ENCODE measurements at places on chromosomes 2 and 18.
A peak's percentile ranks its signal among the peaks of the same experiment; 100 is the strongest.

GRCh38 chr2:46381871-46382270 lies 84.7 kb downstream of the EPAS1 start:
- no peak for DNase-seq

GRCh38 chr2:197198890-197199289 lies 111.7 kb downstream of the ANKRD44 start:
- peak; percentile 75 for DNase-seq

DNA sequence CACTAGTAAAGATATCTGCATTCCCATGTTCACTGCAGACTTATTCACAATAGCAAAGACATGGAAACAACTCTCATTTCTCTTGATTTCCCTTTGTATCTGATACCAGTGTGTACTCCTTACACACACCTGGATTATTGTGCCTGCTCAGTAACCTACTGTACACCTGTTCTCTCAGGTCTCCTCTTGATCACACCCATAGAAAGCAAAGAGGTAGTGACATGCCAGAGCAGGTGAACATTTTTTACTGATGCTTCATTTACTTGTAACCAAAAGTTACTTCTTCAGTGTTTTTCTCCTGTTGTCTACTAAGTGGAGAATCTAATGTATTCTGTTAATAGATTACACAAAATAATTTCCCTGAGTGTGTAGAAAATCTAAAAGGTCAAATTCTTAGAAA lies 46.8 kb downstream of the CDH19 start:
- no peak for DNase-seq

DNA sequence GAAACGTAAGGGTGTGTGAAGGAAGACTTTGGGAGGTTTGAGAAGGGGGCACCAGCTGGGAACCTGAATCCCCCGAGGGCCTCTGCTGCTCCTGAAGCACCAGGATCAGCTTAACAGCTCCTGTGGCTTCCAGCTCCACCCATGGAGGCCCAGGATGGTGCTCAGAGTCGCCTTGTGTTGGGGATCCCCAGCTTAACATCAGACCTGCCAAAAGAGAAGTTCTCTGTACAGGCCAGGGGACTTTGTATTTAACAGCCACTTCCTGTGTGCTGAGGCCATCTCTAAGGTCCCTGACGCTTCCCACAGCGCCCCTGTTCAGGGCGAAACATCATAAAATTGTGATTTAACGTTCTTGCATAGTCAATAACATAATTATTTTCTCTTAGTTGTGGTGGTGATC lies 77.5 kb downstream of the NCK2 start:
- no peak for DNase-seq

DNA sequence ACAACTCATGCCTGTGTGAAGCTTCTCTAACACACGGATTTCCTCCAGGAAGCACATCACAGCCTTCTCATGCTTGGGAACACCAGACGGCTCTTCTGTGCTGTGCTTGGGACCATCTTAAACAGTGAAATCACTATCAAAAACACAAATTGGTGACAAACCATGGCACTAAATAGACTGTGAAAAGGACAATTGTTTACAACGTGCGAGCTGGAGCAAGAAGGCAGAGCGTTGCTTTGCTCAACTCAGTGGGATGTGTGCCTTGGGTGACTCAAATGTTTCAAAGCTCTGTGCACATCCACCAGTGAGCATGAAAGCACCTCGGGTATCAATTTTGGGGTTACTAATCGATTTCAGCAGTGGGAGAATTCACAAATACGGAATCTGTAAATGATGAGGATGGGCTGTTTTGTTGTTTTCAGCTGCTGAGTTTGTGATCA lies 182.4 kb upstream of the ARL4C start:
- DNase-seq = no peak

- no peak for DNase-seq
These were observed 160.4 kb downstream of the EXOC6B start for GRCh38 chr2:72665448-72665847.

DNA sequence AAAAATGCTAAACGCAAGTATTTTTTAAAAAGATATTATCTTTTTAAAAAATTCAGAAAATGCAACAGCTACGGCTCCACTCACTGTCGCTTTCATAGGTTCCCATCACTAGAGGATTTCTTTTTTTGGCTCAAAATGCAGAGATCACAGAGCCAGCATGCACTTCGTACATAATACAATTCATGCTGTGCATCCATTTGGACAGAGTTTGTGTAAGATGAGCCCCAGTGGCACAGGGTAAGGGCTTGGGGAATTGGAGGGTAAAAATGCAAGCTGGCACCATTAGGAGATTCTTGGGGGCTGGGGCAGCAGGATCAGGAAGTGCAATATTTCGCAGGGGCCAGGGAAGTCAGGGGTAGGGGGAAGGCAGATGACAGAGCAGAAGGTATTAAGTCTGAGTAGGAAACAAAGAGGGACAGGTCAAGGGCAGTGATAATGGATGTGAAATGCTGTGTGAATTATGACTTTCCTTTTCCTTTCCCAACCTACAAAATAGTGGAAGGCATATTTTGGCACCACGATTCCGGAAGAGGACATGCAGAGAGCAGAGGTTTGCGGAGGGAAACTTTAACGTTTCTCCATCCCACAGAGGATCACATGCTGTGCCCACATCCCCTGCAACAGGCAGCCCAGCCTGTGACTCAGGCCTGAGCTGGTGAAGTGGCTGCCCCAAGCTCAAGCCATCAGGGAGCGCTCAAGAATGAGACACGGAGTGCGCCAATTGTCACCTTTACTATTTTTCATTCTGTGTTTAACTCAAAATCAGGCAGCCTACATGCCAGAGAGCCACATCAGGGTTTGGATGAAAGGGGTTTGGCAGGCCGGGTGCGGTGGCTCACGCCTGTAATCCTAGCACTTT lies 4.7 kb downstream of the CAPG start:
- DNase-seq = peak; percentile 58

DNA sequence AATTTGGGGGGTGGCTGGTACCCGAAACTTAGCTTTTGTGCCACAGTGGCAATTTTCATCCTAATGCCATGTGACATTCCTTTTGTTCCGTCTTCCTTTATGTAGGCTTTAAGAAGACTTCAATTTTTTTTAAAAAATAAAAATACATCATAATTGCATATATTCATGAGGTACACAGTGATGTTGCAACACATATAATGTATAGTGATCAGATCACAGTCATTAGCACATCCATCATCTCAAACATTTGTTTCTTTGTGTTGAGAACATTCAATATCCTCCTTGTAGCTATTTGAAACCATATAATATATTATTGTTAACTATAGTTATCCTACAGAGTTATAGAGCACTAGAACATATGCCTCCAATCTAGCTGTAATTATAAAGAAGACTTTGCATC lies 6.0 kb upstream of the CLIP4 start:
- DNase-seq = no peak

DNA sequence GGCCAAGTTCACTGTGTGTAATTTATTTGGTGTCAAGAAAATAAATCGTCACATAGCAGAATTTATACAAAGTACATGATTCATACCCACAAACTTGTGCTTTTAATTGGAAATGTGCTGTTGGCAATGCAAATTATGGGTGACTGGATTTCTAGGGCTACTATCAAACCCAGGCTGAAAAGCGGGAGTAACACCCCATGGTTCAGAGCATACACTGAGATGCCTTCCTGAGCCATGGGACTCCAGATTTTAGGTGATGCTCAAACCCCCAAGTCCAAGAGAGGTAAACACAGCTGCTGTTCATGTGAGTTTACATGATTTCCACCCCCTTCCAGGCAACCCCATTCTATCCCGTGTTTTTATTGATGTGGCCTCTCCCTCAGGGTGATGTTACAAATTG lies 565.9 kb upstream of the ID2 start:
- DNase-seq = no peak

DNA sequence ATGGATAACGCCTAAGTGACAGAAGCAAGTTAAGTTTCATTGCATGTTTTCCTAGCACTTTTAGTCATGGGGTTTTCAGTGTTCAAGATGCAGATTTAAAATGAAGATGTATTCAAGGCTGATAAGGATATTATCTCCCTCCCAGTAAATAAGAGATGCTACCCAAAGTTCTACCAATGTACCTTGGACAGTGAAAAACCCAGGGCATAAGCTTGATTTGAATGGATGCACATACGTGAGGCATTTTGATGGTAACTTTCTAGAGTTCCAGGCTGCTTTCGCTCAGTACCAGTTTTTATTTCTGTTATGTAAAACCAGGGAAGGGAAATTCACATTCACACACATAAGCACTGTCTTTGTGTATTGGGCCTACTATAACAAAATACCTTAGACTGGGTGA lies 90.3 kb downstream of the STK39 start:
- no peak for DNase-seq

DNA sequence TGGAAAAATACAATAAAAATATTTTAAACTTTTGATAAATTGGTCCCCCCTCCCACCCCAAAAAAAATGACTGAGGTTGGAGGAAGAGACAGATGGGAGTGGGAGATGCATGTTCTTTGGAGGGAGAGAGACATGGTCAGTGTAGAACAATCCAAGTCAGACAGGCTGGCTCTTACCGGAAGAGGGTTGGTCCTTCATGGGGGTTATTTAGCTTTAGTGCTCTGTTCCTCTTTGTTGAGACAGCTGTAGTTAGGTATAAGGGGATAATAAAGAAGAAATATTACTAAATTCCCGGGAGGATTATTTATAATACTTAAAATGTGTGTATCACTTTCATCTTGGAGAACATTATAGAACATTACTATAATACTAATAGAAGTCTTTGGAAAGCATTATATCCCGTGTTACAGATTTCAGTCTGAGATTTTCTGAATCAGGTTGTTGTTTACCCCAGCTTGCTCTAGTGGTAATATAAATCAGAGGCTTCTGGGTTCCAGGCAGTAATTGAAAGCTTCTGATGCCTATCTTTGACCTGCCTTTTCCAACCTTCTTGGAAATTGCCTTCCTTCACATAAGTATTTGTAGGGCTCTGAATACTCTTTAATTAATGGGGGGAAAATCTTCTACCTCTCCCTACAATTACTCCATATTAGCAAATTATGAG lies 87.7 kb downstream of the SPTBN1 start:
- no peak for DNase-seq

DNA sequence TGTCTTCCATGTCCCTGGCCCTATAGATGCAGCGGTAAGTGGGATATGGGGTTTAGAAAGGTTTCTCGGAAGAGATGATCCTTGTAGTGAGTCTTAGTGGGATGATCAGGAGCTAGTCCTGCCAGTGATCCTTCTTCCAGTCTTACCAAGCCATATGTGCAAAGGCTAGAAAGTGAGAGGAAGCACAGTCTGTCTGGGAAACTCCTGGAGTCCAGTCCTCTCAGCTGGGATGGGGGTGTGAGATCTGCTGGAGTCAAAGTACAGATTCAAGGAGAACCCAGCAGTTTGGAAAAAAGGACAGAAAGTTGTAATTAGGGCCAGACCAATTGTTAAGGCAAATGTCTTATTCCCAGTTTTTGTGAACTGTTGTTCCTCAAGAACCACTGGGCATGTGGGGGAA lies 83.3 kb downstream of the LIMS1 start:
- no peak for DNase-seq

DNA sequence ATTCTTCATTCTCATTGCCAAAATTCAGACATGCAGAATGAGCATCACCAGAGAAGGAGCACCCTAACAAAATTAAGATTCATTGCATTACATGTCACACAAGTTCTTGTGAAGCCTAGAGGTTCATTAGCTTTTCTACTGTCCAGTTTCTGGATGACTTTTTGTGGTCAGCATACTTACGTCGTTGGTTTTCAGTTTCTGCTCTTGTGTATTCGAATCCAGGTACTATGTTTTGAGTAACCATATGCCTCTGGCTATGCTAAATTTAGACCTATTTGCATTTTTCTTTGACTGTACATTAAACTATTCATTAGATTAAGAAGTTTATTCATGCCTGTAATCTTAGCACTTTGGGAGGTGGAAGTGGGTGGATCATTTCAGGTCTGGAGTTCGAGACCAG lies 251.3 kb downstream of the PARD3B start:
- DNase-seq = no peak

GRCh38 chr2:3034856-3035255 lies 342.8 kb downstream of the EIPR1 start:
- no peak for DNase-seq

DNA sequence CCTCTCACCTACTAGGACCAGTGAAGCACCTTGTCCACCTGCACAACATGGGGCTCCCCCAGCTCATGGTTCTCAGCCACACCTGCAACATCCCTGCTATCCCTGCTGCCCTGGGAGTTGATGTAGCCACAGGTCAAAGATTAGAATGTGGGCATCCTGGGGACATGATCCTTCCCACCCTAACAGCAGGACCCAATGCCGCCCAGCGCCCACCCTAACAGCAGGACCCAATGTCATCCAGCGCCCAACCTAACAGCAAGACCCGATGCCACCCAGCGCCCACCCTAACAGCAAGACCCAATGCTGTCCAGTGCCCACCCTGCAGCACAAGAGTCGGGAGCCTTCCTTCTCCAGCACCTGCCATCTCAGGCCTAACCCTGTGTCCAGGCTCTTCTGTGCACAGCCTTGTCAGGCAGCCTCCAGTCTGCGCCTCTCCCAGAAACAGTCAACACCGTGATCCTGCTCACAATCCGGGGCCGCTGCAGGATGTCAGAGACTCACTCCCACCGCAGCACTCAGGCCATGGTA lies 237.3 kb upstream of the SALL3 start:
- DNase-seq = no peak

DNA sequence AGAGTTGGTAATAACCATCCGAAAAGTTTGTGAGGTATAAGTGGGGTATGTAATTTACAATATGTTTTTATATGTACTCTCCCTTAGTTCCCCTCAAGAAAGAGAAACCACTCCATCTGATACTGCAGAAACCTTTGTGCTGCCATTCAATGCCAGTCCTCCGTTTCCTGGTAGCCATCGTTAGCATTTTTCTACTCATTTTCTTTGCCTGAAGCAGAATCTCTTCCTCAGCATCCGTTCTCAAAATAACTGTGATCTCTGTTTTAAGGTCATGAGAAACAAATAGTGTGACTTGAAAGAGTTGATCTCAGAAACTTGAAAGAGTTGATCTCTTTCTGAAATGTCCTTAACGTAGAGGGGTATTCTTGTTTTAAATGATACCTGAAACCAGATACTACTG lies 996 bp downstream of the PTCD3 start:
- no peak for DNase-seq

- DNase-seq = no peak
These were observed 222.7 kb downstream of the CD226 start for GRCh38 chr18:69725009-69725408.

Measured in stimulated activated CD8-positive, alpha-beta memory T cell treated with anti-CD3 and anti-CD28 coated beads, Interleukin-12 subunit alpha, Interleukin-12 subunit beta, amount 100 ng/mL, for 1 hour (primary cell).